ENCODE measurements at places on chromosomes 4 and X.

DNA sequence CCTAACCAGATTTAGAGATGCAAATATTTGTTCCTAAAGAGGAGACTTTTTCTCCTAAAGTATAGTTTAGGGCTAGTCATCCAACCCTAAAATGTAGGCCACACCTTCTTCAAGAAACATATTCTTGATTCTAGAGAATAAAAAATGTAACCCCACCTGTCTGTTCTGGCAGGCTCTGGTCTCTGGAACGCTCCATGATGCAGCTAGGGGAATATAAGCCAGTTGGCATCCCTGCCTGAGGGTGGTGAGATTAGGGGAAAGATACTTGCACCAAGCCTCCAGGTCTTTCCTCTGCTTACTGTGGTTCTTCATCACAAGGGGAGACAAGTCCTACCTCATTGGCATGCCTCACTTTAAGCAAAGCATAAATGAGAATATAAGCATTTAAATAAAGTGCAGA lies 21.2 kb upstream of the TBC1D9 start:
- no peak for DNase-seq

GRCh38 chr4:107823870-107824349 lies 822 bp upstream of the SGMS2 start:
- no peak for DNase-seq

DNA sequence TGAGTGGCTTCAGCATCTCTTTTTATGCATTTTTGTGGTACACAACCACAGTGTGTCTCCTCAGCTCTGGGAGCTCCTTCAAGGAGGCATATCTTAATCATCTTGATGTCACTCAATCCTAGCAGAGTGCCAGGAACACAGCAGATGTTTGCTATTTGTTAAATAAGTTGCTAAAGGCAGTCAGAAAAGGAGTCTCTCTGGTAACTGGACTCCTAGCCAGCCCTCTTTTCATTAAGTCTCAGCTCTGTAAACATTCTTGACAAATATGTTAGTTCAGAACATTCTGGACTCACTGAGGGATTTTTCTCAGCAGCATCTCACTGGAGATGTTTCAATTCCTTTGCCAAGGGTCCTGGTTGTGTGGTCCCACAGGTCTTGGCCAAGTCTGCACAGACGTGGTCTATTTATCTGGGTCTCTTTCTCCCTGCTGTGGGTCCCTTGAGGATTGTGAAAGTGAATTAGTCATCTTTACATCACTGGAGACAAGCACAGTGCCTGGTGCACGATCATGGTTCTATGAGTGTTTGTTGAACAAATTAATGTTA lies 20.3 kb upstream of the FAM9C start:
- no peak for DNase-seq

- DNase-seq, result no peak
Measured at GRCh38 chr4:29708473-29708872, 1011.7 kb upstream of the PCDH7 start.

- no peak for DNase-seq
Measured at GRCh38 chr4:163622379-163623035, 128.0 kb downstream of the TMA16 start.

DNA sequence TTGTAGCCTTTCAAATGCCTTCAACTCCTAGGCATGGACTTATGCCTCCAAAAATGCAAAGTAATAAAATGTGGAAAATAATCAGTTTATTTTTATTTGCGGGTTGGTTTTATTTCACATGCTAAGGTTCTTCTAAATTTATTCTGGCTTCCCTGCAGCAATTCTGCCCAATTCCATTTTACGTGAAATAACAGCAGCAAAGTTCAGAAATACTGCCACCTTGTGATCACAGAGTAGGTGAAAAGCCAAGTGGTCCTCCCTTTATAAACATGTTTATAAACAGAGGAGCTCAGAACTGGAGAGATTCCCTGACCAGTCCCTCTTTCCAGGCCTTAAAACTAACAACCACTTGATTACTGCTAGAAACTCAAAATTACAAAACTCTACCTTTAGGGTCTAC lies 14.7 kb upstream of the DCHS2 start:
- DNase-seq, result no peak

Data from stimulated activated CD4-positive, alpha-beta T cell treated with anti-CD3 and anti-CD28 coated beads, Interleukin-2, amount 100 ng/mL, for 4 hours (primary cell).